ENCODE measurements at places on chromosomes 4 and X.

GRCh38 chrX:110985470-110985869 lies 110.5 kb upstream of the PAK3 start:
- no peak for DNase-seq

DNA sequence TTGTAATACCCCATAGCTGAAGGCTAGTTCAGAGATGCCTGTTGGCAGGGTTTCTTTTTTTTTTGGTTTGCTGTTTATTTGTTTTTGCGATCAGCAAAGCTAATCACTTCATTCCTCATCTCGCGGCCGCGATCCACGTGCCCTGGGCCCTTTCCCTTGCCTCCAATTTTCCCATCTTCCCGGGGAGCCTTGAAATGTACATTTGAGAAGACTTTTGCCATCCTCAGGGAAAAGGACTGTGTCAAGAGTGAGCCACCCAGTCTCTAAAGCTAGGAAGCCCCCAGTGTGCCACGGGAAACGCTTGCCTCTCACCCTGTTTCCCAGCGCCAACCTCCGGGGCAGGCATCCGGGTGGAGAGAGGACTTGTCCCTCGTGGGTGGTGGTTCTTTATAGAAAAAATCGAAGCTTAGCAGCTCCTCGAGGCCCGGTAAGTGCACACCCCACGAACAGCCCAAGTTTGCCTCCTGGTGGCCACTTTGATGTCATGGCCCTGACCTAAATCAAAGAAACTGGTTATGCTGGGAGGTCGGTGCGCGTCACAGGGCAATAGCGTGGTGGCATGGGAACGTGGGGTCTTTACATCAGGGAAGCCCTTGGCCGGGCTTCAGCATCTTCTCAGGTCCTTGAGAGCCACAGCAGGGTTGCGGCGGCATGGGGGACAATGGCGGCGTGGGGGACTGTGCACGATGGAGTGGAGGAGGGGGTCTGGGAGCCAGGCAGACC lies 42.0 kb downstream of the MAP7D3 start:
- DNase-seq = peak; percentile 8

DNA sequence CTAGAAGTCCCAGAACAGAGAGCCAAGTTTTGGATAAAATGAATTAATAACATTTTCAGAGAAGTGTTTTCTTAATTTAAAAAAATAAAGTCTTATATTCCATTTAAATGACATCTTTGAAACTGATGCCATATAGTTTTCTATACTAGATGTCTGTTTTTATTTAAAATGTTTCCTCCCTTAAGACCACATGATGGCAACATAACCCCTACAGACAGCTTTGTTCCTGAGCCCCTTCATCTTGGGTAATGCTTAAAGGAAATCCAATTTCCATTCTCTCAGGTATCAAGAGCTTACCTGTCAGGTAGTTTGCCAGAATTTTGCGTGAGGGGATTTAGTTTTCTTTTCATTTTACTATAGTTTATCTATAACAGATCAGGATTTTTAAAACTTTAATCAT lies 181.4 kb upstream of the UGT8 start:
- DNase-seq = no peak

DNA sequence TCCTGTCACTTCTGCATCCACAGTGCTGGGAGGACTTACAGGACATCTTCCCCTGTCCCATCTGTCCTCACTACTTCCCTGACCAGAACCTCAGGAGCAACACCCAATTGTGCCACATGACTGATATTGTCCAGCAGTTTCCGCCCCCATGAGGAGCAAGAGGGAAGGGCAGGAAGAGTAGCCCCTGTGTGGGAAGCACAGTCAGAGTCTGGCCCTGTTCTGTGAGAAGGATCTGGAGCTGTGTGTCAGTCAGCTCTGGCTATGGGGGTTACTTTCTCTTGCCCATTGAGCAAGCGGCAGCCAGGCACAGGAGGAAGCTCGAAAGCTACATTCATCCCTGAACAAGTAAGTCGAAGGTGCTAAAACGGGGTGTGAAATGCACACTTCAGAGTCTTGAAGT lies 14.8 kb upstream of the TRIM60 start:
- DNase-seq = no peak

DNA sequence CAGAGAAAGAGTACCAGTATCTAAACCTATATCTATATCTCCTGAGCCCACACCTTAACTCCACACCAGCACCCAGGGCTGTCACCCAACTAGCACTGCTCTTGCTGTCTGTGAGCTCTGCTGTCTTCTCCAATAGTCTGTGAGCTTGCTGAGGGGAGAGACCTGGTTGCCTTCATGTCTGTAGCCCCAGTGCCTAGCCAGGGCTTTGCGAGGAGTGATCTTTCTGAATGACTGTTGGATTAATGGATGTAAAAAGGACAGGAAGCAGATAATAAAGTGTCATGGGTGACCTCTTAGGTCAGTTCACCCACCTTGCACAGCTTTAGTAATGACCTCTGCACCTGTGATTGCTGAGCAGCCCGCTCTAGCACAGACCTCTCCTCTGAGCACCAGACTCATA lies 30.5 kb downstream of the CNGA2 start:
- no peak for DNase-seq

DNA sequence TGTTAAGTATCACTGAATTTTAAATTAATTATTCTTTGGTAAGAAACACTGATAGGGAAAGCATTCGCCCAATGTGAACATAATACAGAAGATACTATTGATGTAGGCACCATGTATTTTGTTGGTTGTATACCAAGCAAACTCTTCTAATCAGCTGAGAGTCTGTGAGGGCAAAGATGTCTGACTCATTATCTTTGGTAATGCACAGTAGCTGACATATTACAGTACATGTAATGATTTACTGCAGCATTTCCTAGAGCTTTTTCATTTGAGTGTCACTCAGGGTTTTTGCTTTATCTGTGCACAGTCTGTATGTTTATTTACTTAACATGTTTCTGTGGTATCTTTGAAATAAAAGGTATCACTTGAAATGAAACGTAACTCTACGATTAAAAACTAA lies 49.2 kb downstream of the CENPVL3 start:
- no peak for DNase-seq

GRCh38 chr4:41339812-41340809 lies 83.4 kb downstream of the UCHL1 start:
- DNase-seq = no peak

- no peak for DNase-seq
Measured at GRCh38 chrX:129636175-129636681, 18.5 kb downstream of the APLN start.

DNA sequence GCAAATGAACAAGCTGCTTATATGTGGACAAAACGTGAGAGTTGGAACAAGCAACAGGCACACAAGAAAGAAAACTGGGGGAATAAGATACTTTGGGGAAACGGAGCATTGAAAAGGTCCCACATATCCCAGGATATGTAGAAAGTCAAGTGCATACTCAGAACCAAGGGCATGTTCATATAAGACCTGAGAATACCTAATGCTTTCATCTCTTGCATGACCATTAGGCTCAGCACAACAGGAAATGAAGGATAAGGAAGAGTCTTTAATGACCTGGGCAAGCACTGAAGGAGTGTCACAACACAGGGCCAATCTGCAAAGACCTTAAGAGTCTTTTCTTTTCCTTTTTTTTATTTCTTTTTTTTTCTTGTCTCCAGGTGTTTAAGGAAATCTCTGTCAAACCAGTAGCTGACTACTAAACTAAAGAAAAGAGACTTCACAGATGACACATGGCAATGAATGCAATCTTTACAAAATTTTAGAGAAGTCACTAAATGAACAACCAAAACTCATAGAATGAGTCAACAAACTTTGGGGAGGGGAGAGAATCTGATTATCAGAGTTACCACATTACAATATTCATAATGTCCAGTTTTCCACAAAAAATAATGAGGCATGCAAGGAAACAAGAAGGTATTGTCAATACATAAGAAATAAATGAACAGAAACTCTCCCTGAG lies 67.9 kb upstream of the STK26 start:
- no peak for DNase-seq

DNA sequence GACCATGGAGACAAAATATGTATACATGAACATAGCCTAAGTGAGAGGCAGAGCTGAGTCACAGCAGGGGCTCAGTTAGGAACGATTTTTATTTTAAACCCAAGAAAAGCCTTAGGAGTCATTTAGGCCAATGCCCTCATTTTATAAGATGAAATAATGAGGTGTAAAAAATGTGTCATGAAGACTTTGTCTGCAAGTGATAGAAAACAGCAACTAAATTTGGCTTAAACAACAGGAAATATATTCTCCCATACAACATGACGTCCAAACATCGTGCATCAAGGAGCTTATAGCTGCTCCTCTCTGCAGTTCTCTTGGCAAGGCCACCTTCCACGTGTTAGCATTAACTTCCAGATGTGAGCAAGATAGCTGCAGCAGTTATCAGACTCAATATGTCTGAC lies 16.8 kb downstream of the SCFD2 start:
- DNase-seq = no peak

GRCh38 chr4:18664171-18664570 lies 642.6 kb upstream of the LCORL start:
- DNase-seq = no peak

DNA sequence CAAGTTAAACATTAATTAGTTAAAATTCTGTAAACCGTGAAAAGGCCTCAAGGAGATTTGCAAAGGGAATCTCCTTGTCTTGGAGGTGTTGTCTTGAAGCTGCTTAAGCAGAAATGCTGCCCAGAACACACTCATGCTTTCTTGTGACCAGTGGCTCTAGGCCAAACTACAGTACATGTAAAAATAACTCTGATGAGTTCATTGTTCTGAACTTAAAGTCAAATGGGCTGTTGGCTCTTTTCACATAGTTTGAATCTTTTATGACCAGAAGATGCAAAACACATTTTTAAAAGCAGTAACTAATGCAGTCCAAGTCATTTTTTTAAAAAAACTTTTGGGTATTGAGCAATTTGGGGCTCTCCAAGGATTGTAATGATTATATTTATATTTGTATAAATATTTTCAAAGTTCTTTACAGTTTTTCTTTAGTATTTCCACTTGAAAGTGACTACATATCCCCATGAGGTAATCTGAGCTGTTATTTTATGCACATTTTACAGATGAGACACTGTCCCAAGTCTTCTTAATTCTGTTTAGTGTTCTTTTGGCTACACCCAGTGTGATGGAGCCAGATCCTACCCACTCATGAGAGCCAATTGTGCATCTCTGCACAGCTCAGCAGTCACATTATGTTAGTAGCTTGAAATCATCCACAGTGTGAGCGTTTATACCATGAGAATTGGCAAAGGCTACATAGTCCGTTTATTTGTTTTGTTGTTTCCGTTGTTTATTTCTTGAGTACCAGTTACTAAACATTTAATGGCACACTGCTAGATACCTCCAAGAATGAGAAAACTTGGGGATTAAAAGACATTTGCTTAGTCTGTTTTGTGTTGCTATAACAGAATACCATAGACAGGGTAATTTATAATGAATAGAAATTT lies 112.8 kb upstream of the ATXN3L start:
- DNase-seq = no peak

GRCh38 chrX:36434522-36434921 lies 515.0 kb downstream of the CFAP47 start:
- no peak for DNase-seq

- no peak for DNase-seq
Measured at GRCh38 chr4:139050446-139050845, 34.9 kb downstream of the NOCT start.

DNA sequence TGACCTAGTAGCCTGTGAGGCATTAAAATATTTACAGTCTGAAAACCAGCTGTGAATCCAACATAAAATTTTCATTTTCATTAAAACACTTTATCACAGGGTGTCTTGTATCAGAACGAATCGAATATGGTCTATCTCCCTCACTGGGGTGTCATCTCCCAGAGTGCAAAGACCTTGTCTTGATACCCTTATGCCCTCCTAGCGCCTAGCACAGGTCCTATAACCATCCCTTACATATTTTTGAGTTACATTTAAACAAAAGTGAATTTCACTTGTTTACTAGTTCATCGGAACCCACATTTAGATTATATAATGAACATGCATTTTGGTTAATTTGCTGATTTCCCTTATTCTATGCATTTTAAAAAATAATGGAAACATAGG lies 14.0 kb downstream of the DIPK2B start:
- no peak for DNase-seq

- DNase-seq = no peak
Measured at GRCh38 chr4:148954011-148954749, 512.0 kb upstream of the NR3C2 start.

GRCh38 chrX:68462197-68462596 lies 28.9 kb upstream of the OPHN1 start:
- no peak for DNase-seq

DNA sequence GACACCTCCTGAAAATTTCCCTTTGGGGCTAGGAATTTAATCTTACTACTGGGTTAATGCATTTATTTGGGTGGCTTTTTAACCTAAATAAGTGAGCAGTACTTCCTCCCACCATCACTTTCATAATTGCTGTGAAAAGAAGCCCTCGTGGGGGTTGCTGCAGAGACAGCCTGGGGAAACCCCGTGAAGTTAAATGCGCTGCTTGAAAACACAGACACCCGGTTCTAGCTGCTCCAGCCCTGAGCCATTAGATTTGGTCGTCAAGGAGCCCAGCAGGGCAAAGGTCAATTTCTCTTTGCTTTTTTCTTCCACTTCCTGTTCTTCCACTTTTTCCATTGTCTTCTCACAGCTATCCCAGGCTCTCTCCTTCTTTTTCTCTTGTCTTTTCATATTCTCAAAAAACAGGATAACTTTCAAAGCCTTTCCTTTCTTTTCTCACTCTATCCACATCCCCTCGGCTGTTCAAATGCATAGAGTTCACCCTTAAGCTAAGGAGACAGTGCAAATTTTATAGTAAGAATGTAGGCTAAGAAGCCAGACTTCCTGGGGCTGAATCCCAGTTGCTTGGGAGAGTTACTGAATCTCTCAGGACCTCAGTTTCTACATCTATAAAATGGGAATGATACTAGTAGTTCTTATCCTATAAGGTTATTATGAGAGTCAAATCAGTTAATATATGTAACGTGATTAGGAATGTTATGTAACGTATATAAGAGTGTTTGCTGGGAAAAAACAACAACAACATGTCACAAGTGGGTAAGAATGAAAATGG lies 91.5 kb upstream of the ZNF827 start:
- peak; percentile 1 for DNase-seq

DNA sequence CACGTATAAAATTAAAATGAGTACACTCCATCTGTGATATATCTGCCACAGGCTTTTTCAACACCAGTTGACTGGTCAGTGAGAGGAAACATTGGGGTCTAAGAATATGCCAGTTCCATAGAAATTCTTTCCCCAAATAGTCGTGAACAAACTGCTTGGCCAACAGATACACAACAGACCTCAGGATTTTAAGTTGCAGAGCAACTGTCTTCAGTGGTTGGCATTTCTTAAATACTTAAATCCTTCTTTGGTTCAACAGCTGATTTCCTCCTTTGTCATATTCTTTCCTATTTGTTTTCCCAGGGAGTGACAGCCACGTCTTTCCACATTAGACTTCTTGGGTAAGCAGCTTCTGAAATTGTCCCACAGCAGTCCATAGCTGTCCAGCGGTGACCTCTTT lies 7.0 kb upstream of the DDX60 start:
- no peak for DNase-seq
